ENCODE measurements at places on chromosomes 12 and 14.

DNA sequence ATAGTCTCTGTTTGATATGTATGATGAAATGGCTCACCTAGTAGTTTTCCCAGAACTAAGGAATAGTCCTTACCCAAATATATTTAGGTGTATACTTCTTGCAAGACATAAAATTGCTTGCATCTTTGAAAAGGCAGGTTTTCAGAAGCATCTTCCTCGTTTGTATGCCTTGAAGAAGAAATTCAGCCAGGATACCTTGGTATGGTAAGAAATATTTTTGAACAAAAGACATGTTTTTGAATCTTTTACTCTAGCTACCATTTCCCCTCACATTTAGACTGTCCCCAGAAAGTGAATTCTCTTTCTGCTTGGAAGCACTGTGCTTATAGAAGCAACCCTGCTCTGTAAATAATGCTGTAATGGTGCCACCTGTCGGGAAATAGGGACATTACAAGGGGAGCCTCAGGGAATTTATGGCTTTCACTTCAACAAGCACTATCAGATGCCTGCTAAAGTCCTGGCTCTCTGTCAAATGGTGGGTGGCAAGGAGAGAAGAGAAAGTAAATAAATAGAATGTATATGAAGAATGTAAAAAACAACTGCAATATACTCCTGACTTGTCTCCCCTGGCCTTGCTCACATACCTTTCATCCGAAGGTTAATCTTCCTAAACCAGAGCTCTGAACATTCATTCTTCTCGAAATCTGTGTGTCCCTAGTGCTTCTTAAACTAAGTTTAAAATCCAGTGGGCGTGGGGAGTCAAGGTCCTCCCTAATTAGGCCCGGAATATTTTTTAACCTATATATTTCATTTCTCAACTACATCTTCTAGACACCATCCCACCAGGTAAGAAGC lies 6.1 kb downstream of the CCDC184 start:
- DNase-seq = peak; percentile 71

GRCh38 chr12:112096667-112097066 lies 11.9 kb downstream of the NAA25 start:
- DNase-seq = no peak

GRCh38 chr14:74641601-74642391 lies 29.8 kb upstream of the LTBP2 start:
- DNase-seq = no peak

DNA sequence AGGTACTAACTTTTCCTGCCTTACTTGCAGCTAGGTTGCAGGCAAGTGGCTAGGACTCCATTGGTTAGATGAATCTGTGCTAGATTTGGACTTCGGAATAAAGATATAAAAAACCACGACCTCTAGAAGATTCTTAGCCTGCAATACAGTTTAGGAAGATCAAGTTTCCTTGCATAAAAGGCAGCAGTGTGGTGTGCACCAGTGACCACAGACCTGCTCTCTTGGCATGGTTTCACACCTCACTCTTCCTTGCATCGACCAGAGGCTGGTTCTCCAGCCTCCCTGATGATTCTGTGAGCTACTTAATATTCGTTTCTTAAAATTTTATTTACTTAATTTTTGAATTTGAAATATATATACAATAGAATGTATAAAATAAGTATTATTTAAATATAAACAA lies 9.8 kb downstream of the KLHDC1 start:
- DNase-seq = no peak

DNA sequence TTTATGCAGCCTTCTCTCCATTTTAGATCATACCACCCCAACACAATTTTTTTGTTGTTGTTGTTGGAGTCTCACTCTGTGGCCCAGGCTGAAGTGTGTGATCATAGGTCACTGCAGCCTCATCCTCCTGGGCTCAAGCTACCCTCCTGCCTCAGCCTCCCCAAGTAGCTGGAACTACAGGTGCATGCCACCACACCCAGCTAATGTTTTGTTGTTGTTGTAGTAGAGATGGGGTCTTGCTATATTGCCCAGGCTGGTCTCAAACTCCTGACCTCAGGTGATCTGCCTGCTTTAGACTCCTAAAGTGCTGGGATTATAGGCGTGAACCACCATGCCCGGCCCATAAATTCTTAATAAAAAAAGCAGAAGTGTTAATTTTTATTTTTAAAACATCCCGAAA lies 111.6 kb downstream of the PLXNC1 start:
- no peak for DNase-seq

DNA sequence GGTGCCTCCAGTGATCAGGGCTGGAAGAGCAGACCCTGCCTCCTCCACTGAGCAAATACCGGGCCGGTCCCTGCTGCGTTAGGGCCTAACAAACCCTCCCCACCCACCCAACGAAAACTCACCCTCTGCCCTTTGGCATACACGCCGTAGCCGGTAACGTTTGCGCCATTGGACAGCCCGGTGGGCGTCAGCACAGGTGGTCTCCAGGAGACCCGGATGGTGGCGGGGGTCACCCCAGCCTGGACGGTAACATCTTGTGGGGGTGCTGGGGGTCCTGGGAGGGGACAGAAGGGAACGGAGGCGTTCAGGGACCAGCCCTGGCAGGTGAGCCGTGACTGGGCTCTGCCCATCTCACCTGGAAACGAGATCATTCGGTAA lies 100.5 kb downstream of the PIWIL1 start:
- no peak for DNase-seq

DNA sequence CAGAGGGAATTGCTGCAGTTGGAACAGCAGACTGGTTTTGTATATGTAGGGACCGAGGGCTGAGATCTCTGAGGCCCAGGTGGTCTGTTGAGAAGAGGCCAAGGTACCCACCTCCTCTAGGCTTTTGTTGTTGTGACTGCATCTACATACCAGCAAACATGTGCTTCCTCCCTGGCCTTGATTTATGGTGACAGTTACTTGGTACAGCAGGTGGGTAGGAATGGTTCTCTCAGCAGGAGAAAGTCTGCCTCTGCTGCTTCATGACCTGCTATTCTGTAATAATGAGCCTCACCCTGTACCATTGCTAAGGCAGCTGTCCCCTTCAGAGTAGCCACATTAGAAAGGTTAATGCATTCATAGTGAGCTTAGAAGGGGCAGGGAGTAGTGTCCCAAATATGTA lies 196.7 kb upstream of the PELI2 start:
- no peak for DNase-seq

- no peak for DNase-seq
Measured at GRCh38 chr12:115160271-115161128, 476.5 kb upstream of the TBX3 start.

- DNase-seq = no peak
Measured at GRCh38 chr12:5718680-5719079, 226.4 kb downstream of the ANO2 start.
